ENCODE measurements at places on chromosomes 6 and 20.

DNA sequence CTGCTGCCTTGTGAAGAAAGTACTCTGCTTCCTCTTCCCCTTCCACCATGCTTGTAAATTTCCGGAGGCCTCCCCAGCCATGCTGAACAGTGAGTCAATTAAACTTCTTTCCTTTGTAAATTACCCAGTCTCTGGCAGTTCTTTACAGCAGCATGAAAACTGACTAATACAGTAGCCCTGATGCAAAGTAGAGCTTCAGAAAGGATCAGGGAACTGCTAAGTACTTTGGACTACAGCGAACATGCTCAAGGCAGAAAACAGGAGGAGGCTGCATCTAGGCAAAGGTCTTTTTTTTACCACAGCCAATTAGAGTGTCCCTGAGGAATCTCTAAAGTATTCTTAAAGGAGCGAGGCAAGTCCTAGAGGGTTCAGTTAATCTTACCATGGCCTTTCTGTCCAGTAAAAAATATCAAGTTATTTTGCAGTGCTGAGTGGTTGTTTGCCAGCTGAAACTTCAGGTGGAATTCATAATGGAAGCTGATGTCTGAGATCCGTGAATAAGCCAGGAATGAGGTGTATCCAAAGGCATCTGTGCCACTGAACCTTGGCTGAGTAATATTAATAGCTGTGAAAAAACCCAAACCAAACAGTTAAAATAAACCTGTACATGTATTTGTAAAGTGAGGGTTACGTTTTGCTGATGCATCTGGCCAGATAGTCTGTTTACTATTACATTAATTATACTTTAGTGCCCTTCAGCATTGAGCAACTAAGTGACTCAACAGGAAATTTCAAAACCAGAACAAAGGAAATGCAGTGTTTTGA, 170.4 kb downstream of the PHF3 start:
- no peaks in the 10 kb centered on the region for H3K27me3 ChIP-seq
- no peaks in the 10 kb centered on the region for H3K36me3 ChIP-seq
- DNase-seq, result no peak
- H3K4me3 ChIP-seq, result no peak overlapping the region

DNA sequence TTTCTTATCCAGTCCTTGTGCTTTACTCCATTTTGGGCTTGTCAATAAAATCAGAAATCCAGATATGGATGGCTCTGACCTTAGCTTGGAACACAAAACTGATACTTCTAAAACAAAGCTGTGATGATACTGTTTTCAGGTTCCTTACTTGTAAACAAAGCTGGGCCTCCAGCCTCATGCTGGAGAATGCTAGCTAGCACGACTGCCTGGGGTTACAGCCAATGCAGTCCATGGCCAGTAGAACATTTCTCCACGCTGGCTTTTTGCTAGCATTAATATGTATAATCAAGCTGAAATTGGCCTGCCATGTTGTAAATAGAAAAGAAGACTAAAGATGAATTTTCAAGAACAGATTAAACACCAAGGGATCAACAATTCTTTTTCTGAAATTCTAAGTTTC, 63.9 kb downstream of the MTHFD1L start:
- no peaks in the 10 kb centered on the region for H3K36me3 ChIP-seq
- H3K4me1 ChIP-seq, result peaks cover 15% of the 10 kb centered on the region
- H3K4me3 ChIP-seq, result no peak overlapping the region
- DNase-seq, result no peak
- no peak overlapping the region for H3K27ac ChIP-seq

GRCh38 chr6:28775052-28775376, 148.8 kb downstream of the TRIM27 start:
- H3K27me3 ChIP-seq, result no peaks in the 10 kb centered on the region
- no peak overlapping the region for H3K4me3 ChIP-seq
- H3K36me3 ChIP-seq, result no peaks in the 10 kb centered on the region
- H3K4me1 ChIP-seq, result peaks cover 8% of the 10 kb centered on the region

GRCh38 chr6:111628142-111628850, 22.6 kb upstream of the TRAF3IP2 start:
- no peak for DNase-seq
- H3K27ac ChIP-seq, result no peak overlapping the region
- no peaks in the 10 kb centered on the region for H3K27me3 ChIP-seq

GRCh38 chr6:50815436-50816114, 3.1 kb upstream of the TFAP2B start:
- no peak for DNase-seq
- H3K4me3 ChIP-seq, result peak overlapping the region; percentile 19
- no peak overlapping the region for H3K27ac ChIP-seq

GRCh38 chr6:157264701-157265100, 58.6 kb downstream of the TMEM242 start:
- H3K4me3 ChIP-seq, result no peak overlapping the region
- no peaks in the 10 kb centered on the region for H3K36me3 ChIP-seq
- H3K27me3 ChIP-seq, result no peaks in the 10 kb centered on the region
- no peaks in the 10 kb centered on the region for H3K4me1 ChIP-seq

DNA sequence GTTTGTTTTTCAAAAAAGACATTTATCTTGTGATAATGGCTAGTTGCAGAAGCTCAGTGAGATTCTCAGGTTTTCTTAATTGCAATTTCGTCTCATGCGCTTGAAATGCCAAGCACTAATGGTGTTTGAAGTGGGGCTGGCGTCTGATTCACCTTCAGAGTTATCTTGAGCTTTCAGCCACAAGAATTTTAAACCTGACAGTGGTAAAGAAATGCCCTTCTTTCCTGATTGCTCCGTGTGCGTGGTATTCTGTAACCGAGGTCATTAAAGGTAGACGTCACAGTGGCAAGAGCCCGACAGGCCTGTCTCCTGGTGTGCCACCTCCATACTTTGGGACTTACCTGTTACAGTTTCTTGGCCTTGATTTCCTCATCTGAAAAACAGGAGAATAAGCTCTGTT, 126.5 kb upstream of the QKI start:
- H3K27ac ChIP-seq, result no peak overlapping the region
- no peaks in the 10 kb centered on the region for H3K36me3 ChIP-seq
- H3K4me3 ChIP-seq, result no peak overlapping the region
- no peaks in the 10 kb centered on the region for H3K27me3 ChIP-seq
- no peak for DNase-seq

DNA sequence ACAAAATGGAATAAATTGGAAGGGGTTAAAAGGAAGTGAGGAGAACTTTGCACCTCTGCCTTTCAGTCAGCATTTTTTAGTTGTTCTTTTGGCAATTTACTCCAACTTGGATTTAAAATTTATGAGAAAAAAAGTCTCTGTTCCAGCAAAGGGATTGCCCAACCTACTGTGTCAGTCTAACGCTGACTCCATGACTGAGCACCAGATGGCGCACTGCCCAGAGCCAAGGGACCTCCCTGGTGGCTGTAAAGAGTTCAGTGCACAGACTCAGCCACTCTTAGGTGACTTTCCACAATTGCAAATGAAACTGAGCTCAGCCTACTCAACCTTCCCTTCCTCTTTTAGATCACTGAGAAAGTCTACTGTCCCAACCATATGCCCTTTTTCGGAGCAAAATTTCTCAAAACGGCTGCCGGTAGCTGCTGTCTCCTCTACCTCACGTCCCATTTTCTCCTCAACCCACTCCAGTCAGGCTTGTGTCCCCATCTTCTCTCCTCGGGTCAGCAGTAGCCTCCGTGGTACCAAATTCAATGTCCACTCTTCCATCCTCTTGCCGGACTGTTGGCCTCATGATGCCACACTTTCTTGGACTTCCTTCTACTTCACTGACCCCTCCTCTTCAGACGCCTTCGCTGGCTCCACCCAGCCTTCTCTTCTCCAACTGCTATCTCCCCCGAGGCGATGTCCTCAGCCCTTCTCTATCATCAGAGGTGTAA, 38.7 kb downstream of the GSTA2 start:
- H3K27me3 ChIP-seq, result no peaks in the 10 kb centered on the region
- H3K27ac ChIP-seq, result peak overlapping the region; percentile 97
- peak overlapping the region; percentile 26 for H3K4me3 ChIP-seq
- DNase-seq, result peak; percentile 84
- H3K4me1 ChIP-seq, result peaks cover 54% of the 10 kb centered on the region

- H3K27ac ChIP-seq, result no peak overlapping the region
- no peaks in the 10 kb centered on the region for H3K4me1 ChIP-seq
- no peaks in the 10 kb centered on the region for H3K27me3 ChIP-seq
- no peak for DNase-seq
- no peak overlapping the region for H3K4me3 ChIP-seq
- no peaks in the 10 kb centered on the region for H3K36me3 ChIP-seq
These were observed 291.8 kb downstream of the FOXC1 start for GRCh38 chr6:1901556-1901955.

DNA sequence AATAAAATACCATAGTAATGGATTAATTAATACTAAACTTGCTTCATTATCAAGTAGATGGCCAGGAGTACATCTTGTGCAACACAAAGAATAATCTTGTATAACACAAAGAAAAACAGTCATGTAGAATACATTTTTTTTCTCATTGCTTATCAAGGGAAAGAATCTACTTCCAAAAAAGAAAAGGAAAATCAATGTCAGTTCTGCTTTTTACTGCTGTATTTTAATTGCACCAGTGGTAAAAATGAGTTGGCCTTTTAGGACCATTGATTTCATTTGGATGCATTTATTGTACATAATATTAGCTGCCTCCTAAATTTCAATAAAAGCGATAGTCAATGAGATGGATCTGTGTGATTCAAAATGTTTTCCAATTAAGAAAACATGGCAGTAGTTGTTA, 96.9 kb upstream of the BTBD3 start:
- DNase-seq, result no peak
- peaks cover 51% of the 10 kb centered on the region for H3K4me1 ChIP-seq
- no peaks in the 10 kb centered on the region for H3K27me3 ChIP-seq

- no peaks in the 10 kb centered on the region for H3K36me3 ChIP-seq
- no peak overlapping the region for H3K4me3 ChIP-seq
- no peaks in the 10 kb centered on the region for H3K4me1 ChIP-seq
- no peak for DNase-seq
- H3K27me3 ChIP-seq, result no peaks in the 10 kb centered on the region
These were observed 49.7 kb downstream of the RBM38 start for GRCh38 chr20:57440678-57441509.

DNA sequence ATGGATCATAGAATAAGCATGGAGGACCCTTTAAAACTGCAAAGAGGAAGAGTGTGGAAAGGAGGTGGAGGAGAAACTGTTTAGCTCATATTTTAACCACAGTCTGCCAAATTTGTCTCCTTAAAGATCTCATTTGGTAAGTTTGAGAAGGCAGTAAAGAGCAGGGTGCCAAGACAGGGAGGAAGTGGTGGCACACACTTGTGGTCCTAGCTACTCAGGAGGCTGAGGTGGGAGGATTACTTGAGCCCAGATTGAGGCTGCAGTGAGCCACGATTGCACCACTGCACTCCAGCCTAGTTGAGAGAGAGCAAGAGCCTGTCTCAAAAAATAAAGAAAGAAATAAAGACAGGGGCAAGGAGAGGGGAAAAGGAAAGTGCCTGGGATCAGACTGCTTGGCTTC, 16.8 kb upstream of the DCBLD1 start:
- no peak overlapping the region for H3K27ac ChIP-seq
- H3K27me3 ChIP-seq, result no peaks in the 10 kb centered on the region
- DNase-seq, result no peak
- no peaks in the 10 kb centered on the region for H3K4me1 ChIP-seq
- H3K36me3 ChIP-seq, result no peaks in the 10 kb centered on the region

DNA sequence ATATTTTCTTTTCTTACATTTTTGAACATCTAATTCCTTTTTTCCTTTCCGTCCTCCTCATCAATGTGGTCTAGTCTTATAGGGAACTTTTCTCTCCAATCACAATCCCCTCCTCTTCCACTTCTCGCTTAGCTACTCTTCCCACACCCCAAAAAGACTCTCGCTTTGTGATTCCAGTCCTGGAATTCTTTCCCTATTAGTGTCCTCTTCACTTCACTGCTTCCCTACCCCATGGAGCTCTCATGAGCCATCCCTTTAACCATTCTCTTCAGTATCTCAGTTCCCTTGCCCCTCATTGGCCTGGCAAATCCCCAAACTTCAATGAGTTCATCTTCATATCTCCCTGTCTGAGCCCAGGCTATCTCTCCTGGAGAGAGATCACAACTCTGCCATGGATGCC, 55.3 kb upstream of the CEP85L start:
- H3K36me3 ChIP-seq, result no peaks in the 10 kb centered on the region
- no peak overlapping the region for H3K27ac ChIP-seq
- no peaks in the 10 kb centered on the region for H3K27me3 ChIP-seq

DNA sequence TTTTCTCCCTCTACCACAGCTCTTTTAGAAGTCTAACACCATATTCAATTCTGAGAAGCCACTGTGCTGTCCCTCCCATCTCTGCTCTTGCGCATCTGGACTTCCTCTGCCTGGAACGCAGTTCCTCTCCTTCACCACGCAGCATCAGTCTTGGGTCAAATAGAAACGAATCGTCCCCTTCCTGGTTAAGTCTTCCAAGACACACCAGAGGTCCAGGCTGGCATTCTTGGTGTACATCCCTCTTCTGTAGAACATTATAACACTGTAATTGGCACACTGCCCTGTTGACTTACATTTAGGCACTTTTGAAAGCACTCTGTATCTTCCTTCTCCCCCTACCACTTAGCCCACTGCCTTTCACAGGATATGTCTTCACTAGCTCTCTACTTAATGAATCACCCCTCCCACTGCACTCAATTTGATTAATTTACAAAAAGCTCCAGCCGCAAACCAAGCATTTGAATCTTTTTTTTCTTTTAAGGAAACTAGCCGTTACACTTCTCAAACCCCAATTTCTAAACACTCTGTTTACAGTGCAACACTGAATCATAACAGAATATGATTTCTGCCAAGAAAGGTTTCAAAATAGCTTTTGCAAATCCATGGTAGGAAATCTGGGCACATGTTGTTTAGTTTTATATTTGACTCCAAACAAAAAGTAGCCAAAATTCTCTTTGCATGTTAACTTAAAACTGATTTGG, 140.8 kb upstream of the CARMIL1 start:
- no peak for DNase-seq
- no peaks in the 10 kb centered on the region for H3K4me1 ChIP-seq
- no peaks in the 10 kb centered on the region for H3K27me3 ChIP-seq
- no peak overlapping the region for H3K4me3 ChIP-seq

DNA sequence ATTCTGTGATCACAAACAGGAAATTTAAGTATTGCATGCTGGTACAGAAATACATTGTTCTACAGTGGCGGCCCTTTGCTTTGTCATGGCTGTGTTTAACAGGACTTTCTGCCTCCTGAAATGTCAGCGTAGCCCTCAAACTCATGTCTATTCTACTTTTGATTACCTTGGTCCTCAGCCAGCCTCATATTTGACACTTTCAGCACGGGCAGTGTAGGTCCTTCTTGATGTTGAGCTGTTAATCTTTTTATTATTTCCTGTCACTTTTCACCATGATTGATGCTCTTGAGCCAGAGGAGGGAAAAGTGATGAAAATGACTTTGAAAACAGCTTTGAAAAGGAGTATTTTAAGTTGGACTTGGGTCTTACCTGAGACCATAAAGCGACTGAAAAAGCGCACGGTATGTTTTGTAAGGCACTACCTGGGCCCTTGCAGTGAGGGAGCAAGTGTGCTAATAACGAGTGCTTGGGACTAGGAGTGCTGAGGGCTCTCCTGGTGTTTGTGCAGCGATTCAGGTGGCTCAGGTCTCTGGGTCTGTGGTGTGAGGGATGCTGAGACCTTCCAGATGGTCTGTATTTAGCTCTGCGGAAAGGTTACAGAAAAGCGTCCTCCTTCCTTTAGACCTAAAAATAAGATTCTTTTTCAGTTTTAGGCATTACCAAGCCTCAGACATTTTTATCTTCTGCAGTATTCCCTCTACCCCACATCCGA, 45.2 kb upstream of the RREB1 start:
- no peak for DNase-seq
- no peak overlapping the region for H3K4me3 ChIP-seq
- H3K36me3 ChIP-seq, result no peaks in the 10 kb centered on the region
